NCI-H774 (cell line): ENCODE measurements at places on chromosomes 7 and 10.
A peak's percentile ranks its signal among the peaks of the same experiment; 100 is the strongest.

- DNase-seq, result no peak
Observed at GRCh38 chr7:37421861-37422500, 26.7 kb downstream of the ELMO1 start.

DNA sequence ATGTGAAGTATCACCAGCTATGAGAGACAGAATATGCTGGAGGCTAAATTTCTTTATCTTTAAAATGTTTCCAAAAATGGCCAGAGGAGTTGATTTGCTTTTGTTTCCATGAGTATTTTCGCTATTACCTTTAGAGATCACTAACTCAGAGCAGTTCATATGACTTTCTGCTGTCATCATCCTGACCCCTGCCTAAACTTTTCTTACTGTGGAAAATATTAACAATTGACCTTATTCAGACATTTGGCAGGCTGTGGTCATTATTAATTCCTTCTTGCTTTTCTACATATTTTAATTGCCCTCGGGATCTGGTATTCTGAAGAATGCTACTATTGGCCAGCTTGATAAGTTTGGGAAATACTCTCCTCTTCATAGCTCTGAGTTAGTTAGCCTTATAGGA, 156.5 kb downstream of the EXOC4 start:
- DNase-seq, result no peak

DNA sequence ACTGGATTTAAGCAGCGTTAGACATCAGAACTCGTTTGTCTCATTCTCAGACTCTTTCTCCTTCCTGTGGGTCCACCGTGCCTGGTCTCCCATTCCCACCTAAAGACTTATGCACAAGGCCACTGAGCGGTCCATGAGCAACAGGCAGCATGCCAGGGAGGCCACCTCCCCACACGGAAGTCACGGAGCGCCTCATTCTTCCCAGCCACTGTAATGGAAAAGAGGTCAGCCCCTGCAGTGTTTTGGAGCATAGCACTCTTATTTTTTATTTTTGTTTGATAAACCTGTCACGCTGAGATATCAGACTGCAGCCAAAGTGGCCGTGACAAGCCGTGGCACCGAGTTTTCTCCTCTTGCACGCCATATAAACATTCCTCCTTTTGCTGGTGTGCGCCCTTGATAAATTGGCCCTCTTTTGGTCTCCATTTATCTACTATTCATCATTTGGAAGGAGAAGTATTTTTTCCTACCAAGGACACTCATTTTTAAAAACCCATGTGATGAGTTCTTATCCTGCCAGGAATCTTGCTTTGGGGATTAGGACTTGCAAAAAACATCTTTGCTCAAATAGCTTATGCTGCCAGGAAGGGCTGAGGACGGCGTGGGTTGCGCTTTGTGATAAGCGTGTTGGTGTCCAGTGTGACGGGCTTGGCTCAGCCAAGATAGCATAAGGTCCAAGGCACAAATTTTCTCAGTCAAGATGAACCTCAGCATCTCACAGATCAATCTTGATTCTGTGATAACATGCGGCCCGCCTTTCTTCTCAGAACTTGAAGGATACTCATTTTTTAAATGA, 206.0 kb downstream of the CCDC3 start:
- DNase-seq, result no peak

GRCh38 chr7:139725077-139725476, 52.7 kb downstream of the HIPK2 start:
- DNase-seq, result no peak

DNA sequence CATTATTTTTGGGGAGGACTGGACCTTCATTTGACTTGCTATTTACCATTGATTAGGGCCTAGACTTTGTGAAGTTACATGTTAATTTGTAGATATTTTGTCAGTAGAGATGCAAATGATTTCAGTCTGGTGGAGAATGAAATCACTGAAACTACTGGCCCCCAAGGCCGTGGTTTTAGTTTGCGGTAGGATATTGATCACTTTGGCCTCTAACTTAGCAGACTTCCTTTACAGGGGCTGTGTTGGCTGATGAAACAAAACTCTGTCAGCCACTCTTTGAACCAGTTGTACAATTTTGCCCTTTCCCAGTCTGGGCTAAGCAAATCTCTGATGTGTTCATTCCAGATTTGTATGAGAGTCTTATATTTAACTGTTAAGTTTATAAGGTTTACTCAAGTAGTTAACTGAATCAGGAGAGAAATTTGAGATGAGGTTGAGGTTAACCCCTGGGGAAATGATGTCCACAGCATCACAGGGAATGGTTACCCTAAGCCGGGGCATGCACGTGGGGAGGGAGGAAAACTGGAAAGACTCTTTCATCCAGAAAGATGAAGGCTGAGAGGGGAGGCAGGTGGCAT, 105.7 kb upstream of the INSIG1 start:
- no peak for DNase-seq

- no peak for DNase-seq
Observed at GRCh38 chr10:73459683-73460314, 26.4 kb upstream of the MSS51 start.

DNA sequence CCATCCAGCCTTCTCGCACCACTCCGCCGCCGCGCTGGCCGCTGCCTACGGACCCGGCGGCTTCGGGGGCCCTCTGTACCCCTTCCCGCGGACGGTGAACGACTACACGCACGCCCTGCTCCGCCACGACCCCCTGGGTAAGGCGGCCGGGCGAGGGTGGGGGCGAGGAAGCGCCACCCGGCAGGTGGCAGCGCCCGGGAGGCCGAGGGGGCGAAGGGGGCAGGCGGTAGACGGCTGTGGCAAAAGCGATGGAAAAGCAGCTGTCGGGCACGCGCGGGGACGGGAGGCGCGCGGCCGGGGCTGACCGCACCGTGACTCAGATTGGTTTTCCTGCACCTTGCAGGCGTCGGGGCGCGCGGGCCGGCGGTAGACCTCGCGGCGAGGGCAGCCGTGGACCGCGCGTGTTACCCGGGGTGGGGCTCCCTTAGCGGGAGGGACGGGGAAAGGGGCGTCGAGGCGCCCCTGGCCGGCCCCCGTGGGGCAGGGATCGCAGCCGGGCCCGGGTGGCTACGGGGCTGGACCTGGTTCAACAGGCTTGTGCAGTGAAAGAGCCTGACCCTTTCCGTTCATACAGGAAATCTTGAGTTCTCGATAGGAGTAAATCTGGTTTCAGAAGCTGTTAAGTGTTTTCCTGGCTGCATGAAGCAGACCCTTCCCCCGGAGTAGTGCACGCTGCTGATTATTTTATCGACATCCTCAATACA, 608 bp downstream of the HHEX start:
- DNase-seq, result no peak

- no peak for DNase-seq
Observed at GRCh38 chr7:95430864-95431263, 4.0 kb downstream of the PON2 start.

GRCh38 chr7:136228171-136228570, 251.0 kb upstream of the MTPN start:
- no peak for DNase-seq

GRCh38 chr7:30027740-30028215, 434 bp upstream of the PLEKHA8 start:
- DNase-seq, result no peak

GRCh38 chr10:107656932-107657331, 492.4 kb upstream of the SORCS1 start:
- DNase-seq, result no peak

- DNase-seq, result peak; percentile 29
Observed at GRCh38 chr10:126839094-126839761, 66.0 kb upstream of the DOCK1 start.

GRCh38 chr10:73887294-73888039, 13.1 kb upstream of the CAMK2G start:
- DNase-seq, result no peak

- DNase-seq, result no peak
Observed at GRCh38 chr7:123916240-123916724, 8.8 kb upstream of the SPAM1 start.

DNA sequence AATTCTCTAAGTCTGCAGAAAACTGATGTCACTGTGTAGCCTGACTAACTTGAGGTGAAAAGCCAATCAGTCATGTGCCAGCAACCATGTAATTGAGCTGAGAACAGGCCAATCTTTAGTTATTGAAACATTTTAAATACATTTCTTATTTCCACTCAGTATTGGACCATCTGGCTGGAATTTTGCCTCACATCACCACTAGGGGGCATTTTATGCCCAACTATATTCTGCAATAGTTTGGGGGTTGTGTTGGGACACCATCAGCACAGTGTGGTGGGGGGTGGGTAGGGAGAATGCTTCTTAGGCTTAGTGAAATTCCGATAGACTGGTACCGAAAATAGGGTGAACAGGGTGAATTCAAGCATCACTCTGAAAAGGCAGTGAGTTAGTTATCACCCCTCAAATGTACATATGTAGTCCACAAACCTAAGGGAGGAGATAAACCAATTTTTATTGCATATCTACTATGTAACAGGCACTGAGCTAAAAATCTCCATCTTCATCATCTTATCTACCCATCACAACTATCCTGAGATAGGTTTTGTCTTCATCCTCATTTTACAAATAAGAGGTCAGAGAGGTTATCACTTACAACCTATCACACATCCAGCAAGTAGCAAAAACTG, 17.8 kb downstream of the NPSR1 start:
- no peak for DNase-seq
